ENCODE measurements at places on chromosomes 3 and 15.

DNA sequence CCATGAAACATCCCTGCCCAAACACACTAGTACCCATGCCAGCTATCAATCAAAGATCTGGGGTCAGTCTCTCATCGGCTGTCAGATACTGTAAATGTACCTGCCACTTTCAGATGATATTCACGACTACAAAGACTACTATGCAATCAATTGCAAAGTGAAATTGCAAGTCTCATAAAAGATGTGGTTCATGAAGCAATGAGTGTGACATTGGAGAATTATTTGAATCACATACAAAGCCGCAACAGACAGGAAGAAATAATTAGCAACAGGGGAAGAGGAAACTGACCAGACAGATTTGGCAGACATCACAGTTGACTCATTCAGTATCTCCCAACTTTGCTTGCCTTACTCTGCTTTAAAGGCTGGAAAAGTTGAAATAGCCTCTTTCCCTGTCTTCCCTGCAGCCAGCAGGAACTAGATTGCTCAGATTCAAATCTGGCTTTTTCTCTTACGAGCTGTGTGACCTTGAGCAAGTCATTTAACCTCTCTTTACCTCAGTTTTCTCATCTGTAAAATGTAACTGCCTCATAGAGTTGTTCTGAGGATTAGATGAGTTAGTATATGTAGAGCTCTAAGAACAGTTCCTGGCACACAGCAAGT is 95.7 kb upstream of the C3orf80 start:
- no peak for DNase-seq

DNA sequence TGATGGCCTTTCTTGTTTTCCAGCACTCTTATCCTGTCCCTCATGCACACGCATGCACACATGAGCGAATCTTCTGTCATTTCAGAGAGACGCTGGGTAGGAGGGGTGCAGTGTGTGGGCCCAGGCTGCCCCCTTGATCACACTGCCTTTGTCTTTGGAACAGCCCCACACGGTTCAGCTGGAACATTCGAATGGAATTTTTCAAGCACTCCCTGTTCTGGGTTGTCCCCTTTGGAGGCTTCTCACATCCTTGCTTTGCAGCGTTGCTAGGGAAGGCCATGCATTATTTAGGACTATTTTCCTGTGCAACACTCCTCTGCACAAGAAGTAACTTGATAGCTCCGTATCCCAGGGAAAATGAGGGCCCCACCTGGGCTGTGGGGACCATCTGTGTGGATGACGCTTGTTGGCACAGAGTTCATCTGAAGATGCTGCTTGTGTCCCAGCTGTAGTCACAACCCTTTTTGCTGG is 78.4 kb downstream of the SPSB4 start:
- DNase-seq, result no peak

- no peak for DNase-seq
These were observed 405.5 kb upstream of the CNTN4 start for GRCh38 chr3:1693145-1693544.

DNA sequence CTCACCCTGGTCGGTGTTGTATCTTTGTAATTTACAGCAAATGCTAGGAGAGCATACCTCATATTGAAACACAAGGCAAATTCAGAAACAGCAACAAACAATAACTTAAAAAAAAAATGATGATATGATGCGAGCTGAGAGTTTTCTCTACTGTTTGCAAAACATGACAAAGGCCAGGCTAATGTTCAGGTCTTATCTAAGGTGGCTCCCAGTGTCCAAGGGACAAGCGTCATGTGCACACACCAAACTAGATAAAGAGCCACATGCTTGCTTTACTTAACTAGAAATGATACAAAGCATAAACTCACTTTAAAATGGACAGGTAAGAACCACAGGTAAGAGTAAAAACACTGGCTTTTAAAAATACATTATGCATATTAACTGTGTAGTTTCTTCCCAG is 375.9 kb downstream of the FOXP1 start:
- DNase-seq, result no peak

DNA sequence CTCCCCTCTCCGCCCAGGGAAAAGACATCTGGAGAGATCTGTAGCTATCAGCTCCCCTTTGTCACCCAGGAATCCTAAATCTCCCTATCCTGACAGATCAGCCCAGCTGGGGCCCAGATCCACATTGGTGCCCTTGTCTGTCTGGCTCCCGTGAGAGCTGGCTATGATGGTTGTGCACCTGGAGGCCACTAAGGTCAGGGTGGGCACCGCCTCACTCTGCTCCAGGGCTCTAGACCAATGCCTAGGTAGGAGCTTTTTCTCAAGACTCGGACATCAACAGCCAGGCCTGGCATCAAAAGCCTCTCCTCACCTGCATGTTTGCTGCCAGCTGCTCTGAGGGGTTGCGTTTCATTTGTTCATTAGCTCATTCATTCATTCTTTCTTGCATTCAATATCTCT is 142.7 kb downstream of the SMAD6 start:
- DNase-seq, result no peak

DNA sequence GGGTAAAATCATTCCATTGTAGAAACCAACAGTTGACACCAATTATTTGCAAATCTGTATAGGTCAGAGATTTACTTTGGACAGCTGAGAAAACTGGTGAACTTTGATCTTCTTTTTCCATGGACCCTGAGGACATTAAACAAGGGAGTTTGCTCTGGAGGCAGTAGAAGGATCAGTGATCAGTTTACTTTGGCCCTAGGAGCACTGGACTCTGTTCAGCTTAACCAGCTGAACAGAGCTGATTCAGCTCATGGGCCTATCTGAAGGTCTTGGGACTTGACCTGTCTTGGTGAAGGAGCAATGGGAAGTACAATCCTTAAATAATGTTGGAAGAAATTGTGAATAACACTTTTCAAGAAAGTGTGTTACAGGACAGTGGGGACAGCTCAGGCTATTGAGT is 15.2 kb upstream of the TF start:
- DNase-seq, result no peak

DNA sequence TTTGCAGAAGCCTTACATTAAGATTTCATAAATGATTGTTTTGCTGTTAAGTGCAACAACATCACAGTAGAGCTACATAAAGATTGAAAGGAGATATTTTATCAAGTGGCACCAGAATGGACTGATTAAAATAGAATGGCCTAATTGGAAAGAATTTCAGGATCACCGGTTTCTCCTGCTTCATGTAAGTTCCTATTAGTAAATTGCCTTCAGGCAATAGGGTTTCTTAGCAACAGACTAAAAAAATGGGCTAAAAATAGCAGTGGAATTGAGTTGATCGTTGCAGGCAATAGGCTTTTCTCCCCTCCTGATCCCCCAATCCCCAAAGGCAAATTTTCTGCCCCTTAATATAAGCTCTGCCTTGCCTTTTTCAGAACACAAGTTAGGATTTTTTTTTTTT is 917 bp downstream of the LNP1 start:
- DNase-seq, result no peak

DNA sequence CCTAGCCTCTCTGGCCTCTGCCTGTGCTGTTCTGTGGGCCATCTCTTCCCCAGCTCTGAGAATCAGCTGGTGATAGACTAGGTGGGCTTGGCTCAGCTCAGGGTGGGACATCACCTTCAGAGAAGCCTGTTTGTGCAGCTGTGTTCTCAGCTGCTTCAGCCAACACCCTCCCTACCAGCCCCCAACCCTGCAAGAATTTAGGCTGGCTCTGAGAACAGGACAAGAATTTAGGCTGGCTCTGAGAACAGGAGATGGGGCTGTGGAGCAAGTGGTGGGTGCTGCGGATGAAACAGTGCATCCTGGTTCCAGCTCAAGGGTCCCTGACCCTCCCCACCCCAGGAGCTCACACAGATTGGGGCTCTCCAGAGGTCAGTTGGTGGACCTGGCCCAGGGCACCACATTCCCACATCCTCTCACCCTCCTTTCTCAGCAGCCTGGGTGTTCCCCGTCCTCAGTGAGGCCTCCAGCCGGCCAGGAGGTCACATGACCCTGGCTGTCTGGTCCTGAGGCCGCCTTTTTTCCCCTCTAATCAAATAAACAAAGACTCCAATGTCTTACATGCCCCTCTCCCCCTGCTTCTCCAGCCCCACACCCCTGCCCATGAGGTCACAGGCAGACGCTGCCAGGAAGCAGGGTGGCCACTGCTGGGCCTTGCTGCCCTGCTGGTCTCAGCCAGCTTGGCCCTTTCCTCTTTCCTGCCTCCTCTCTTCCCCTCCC is 14.9 kb downstream of the PLEKHO2 start:
- DNase-seq, result no peak

- DNase-seq, result no peak
These were observed 161.4 kb downstream of the CHSY1 start for GRCh38 chr15:101090428-101090790.

- no peak for DNase-seq
These were observed 5.6 kb downstream of the CCDC9B start for GRCh38 chr15:40334941-40335795.

DNA sequence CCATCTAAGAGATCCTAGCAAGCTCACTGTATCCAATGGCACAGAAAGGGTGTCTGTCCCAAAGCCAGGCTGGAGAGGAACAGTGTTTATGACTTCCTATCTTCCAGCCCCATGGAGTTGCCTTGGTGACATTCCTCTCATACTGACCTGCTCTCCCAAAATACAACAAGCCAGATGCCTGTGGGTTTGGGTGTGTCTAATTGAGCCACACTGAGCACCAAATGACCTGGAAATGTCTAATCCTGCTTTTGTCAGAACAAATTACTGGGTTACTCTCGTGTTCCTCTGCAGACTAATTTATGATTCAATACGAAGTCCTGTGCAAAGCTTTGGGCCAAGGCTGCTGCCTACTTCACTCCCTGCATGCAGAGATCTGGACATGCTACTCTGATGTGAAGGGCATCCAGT is 98.1 kb upstream of the STRIT1 start:
- no peak for DNase-seq
